Right hindlimb (tissue), 1 donor: ENCODE measurements at places on chromosomes 2 and 18.

DNA sequence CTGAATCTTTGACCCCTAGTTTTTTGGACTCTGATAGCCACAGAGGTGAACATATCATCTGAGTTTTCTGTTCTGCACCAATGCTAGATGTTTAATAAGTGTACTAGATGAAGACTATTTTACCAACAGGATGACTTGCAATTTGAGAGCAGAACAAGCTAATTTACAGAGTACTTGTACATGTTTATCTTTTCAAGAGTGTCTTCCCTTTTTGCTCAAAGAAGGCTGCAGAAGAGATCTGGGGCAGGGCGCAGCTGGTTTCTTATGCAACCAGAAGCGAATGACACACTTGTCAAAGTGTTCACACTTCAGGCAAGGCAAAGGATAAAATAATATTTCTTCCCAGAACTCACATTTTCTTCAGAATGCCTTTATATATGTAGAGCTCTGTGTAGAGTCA, 86.0 kb downstream of the VWA3B start:
- no peak for DNase-seq

DNA sequence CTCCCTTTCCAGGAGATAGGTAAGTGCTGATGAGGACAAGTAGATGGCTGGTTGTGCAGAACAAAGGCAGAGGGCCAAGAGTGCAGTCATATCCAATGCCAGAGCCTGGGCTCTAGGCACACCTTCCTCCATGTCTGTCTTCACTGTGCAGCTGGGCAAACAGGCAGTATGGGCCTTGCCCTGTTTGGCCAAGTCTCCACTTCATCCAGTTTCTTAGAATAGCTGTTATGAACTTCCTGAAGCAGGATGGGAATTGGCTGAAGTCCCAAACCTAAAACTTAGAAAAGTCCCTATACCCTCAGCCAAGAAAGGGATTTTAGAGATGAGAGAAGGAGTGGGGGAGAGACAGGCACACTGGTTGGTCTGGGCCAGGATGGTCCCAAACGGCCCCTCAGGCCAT, 37.5 kb upstream of the CYP26B1 start:
- no peak for DNase-seq

DNA sequence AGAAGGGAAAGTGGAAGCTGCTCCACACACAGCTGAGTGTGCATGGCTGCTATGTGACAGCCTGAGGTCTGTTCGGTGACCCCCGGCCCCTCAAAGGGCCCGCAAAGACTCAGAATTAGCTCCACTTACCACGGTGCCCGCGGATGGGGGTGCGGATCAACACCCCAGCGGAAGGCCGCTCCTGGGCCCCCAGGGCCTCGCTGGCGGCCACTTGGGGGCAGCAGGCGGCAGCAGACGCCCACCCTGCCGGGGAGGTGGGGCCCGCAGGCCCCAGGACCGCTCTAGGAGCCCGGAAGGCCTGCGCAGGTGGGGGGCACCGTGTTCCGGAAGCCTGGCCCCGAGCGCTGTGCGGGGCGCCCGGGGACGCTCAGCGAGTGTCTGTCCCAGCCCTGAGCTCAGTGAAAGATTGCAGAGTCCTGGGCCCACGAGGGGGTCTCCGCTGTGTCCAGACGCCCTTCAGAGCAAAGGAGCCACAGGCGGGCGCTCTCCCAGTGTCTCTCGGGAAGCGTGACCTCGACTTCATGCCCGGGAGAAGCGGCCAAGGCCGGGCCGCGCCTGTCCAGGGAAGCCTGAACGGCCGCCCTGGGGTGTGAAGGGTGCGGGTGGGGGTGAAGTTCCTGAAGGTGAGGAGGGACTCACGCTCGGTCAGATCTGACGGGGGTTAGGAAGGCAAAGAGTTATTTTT, 118.7 kb downstream of the VAPA start:
- peak; percentile 45 for DNase-seq

DNA sequence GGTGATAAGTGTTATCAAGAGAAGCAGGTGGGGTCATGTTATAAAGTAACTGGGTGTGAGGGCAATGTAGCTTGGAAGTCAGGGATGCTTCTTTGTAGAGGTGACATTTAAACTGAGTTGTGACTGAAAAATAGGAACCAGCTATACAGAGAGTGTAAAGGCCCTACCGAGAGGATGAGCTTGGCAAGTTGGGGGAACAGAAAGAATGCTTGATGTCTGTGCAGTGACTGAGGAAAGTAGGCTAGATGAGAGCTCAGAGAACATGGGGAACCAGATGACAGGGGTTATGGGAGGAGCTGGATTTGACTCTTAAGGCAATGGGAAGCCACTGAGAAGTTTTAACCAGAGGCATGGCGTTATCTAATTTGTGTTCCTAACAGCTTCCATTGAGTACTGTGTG, 115.3 kb downstream of the DOCK10 start:
- DNase-seq: no peak

DNA sequence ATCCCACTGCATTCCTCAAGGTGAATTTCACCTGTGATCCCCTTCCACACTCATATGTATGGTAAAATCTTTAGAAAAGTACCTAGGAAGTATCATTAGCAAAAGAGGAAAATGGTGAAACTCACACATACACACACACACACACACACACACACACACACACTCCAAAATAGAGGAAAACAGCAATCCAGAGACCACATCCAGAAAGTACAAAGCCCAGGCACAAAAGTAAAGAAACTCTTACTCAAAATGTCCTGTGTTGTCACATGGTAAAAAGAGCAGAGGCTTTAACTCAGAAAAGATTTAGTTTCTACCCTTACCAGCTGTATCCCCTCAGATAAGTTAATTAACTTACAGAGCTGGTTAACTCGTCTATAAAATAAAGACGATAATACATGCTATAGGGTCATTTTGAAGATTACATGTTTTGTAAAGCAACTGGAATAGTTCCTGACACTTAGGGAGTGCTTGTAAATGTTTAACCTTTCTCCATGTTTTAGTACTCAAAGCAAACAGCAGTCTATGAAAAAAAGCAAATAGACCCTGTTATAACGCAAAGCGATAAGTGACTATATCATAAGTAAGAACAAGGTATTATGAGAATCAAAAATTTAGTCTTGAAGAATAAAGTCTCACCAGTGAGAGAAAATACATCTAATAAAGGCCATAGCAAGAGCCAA, 360.0 kb upstream of the LRATD1 start:
- DNase-seq: no peak

DNA sequence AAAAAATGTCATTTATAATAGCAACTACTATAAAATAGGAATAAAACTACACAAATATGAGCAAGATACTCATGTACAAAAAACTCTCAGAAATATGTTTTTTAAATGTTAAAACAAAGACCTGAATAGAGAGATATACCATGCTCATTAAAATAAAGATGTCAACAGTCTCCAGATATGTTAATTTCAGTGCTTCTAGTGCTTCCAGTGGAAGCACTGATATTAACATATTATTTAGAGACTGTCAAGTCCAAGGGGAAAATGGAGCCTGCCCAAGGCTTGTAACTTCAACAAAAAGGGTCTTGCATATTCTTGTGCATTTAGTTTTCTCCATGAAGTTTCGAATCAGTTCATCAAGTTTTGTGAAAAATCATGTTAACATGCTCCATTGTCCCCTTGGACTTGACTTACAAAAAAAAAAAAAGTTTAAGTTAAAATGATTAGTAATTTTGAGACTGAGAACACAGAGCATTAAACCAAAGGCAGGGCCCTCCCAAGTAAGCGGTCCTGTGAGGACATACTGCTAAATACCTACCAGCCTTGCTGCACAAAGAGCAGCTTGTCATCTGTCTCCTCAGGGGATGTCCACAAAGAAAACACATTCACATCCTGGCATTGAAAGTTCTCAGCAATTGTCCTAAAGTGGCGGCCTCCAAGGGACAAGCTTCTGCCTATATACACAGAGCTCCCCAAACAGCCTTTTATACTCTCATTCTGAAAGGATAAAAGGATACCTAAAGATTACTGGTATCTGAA, 501.9 kb upstream of the CHAC2 start:
- no peak for DNase-seq

GRCh38 chr2:212494418-212495020, 44.1 kb downstream of the ERBB4 start:
- DNase-seq: no peak
